ENCODE measurements at places on chromosomes 12 and 14.
A peak's percentile ranks its signal among the peaks of the same experiment; 100 is the strongest.

- no peak for DNase-seq
Observed at GRCh38 chr12:65259501-65259900, 19.0 kb upstream of the MSRB3 start.

GRCh38 chr12:11863478-11863906, 207.2 kb upstream of the BCL2L14 start:
- DNase-seq, result no peak

GRCh38 chr12:4324366-4324765, 3.4 kb downstream of the TIGAR start:
- no peak for DNase-seq

GRCh38 chr12:18580706-18581105, 157.1 kb downstream of the PLCZ1 start:
- DNase-seq, result no peak

DNA sequence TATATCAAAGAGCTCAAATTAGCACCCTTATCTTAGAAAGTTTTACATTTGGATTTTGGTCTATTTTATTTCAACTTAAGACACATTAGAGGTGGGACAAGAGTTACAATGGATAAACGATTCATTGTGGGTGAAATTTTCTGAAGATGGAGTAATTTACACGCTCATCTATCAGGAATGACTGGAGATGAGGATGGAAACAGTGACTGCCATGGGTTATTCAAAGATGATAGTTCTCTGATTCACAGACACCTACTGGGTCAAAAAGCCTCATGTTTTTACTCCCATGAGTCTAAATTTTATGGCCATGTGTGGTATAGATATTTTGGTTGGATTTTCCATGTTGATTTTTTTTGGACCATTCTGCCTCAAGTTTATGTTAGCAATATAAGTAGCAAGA, 22.1 kb downstream of the SAMD4A start:
- DNase-seq, result no peak

DNA sequence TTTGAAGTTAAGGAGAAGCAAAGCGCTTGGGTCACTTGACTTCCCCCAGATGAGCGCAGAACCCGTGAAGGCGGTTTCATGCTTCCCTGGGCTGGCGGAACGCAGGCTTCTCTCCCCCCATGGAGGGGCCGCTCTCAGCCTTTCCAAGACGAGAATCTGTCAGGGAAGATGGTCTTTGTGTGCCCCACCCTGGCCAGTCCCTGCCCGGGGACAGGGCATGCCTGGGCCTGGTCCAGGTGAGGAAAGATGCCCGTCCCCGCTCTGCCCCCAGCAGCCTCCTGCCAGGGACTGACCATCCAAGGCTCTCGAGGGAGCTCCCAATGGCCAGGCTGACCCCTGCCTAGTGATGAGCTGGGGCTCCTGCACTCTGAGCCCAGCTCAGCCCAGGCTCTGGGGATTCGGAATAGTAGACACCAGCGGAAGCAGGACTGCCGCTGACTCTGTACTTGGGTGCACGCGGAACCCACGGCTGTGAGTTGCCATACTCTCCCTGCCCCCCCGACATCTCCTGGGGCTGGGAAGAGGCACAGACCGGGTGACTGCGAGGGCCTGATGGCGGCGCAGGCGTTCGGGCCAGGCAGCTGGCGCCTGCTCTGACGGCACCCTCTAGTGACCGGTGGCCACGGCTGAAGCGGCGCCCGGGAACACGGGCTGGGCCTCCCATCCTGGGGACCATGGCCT, 142.2 kb upstream of the FKBP4 start:
- DNase-seq, result no peak

GRCh38 chr14:59566296-59566695, 10.3 kb downstream of the CCDC175 start:
- no peak for DNase-seq

GRCh38 chr14:73861073-73861472, 9.4 kb downstream of the PTGR2 start:
- no peak for DNase-seq

- DNase-seq, result no peak
Observed at GRCh38 chr12:62290846-62291245, 30.6 kb downstream of the USP15 start.

GRCh38 chr12:119089380-119090013, 89.2 kb upstream of the HSPB8 start:
- DNase-seq, result no peak

- DNase-seq, result no peak
Observed at GRCh38 chr12:41802803-41803202, 341.9 kb downstream of the GXYLT1 start.

GRCh38 chr14:95831468-95831867, 45.2 kb upstream of the TUNAR start:
- no peak for DNase-seq

- no peak for DNase-seq
Observed at GRCh38 chr12:9634177-9634803, 26.6 kb upstream of the KLRB1 start.

- DNase-seq, result peak; percentile 36
Observed at GRCh38 chr12:3752096-3752709, 706 bp downstream of the CRACR2A start.

DNA sequence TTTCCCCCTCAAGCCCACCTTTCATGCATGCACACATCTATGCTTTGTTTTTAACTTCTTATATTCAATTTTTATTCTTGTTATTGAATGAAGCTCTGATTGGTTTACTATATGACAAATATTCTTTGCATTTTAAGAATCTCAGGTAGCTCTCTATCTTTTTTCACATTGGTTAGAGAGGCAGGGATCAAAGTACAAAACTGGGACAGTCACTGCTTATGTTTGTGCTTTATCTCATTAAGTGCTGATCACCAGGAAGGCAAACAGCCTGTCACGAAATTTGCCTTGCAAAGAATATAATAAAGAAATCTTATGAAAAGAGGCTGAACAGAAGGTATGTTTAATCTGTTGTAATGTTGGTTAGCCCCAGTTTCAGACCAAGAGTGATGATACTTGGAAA, 29.7 kb upstream of the INSM2 start:
- no peak for DNase-seq

GRCh38 chr14:87935886-87936285, 57.1 kb downstream of the GALC start:
- DNase-seq, result no peak

DNA sequence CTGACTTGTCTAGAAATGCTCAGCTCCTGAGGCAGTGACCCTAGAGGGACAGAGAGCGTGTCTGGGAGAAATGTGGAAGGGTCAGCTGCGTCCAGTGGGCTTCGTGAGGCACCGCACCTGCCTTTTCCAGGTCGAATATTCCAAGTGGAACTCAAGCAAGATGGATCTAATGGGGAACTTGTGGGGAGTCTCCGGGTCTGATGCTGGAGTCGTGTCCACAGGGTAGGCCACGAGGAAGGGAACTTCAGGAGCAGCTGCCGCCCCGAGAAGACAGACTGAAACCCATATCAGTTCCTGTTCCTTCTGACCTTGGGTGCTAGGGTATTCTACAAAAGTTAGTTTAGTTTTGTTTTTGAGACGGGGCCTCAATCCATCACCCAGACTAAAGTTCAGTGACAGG, 67.5 kb downstream of the TNFAIP2 start:
- no peak for DNase-seq

DNA sequence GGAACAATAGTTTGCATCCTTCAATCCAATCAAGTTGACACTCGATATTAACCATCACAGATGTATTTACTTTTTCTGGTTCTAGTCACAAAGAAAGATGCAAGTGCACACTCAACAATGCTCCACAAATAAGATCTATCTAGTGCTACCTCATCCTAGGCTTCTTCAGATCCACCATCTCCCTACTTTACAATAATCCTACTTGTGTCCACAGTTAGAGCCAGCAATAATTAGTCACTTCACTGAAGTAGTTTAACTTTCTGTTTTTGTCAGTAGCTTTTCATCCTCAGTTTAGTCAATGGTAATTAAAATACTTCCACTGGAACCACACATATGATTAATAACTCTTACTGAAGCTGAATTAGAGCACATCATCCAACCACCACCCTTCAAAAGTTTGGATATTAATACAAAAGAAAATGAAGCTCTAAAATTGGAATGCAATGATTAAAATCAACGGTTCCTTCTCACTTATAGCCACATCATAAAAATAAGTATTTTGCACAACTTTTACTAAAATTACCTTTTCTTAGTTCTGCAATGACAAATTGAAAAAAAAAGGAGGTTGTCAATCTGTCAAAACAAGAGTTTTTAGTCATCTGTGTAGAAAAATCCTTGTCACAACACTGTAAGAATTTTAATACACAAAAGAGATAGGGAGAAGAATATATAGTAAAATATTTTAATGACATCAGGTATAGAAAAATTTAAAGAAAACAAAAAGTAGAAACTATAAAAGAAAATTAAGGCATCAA, 28.2 kb upstream of the SNRPF start:
- no peak for DNase-seq

DNA sequence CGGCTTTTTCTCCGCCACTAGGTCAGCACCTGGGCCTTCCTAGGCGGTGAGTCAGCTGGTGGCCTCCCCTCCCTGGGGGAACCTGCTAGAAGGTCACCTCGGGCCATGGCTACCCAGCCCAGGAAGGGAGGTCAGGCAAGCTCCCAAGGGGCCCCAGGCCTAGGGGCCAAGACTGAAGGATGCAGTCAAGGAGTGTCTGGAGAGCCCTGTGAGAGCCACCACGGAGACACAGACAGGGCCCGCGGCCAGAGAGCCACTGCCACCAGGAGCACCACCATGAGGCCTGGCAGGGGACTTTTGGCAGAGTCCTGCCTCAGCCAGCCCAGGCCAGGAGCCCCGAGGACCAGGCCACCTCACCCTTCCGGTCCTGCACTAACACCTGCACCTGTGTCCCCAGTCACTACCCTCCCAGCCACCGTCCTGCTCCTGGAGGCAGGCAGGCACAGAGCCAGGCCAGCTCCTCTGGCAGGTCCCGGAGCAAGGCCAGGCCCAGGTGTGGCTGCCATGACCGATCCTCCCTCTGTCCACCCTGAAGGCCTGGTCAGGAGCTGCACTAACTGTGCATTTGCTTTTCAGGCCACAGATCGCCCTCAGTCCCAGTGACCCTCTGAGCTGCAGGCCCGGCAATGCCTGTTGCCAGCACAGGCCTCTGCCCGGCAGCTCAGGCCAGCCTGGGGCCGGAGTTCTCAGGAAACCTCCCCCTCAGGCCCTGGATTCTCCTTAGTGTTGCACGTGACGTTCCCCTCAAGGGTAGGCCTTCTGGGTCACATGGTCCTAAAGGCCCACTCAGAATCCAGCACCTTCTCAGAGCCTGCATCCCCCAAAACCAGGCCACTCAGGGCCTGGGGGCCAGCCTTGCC, 6.9 kb downstream of the PHETA1 start:
- peak; percentile 19 for DNase-seq

GRCh38 chr12:111942557-111942956, 70.4 kb downstream of the TMEM116 start:
- peak; percentile 5 for DNase-seq

DNA sequence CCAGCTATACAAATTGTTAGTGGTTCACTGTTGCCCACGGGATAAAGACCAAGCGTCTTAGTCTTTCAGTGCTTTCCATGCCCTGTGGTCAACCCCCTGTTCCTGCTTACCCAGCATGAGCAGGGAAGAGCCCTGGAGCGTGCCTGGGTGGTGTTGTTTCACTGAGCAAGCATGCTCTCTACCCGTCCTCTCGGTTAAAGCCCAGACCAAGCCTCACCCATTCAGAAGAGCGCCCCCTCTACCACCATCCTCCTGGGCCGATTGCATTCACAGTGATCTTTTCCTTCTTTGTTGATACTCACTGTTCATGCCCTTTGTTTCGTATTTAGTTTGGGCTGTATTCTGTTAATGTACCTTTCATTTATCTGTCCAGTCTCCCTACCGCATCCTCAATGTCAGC, 25.1 kb downstream of the DYRK4 start:
- no peak for DNase-seq

DNA sequence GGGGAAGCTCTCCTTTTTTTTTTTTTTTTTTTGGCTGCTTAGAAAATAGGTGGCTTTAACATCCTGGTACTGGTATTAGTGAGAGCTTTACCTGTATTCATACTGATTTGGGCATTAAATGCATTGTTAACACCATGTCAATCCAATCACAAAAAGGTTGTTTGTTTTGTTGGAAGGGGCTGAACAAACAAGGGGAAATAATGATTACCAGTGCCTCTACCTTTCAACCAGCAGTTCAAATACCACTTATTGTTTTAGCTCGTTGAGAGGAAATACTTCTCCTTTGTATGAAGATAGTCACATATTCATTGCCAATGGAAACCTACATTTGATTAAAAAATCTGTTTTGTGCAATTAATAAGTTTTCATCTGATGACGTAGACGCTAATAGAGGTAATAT, 72.9 kb downstream of the MIPOL1 start:
- no peak for DNase-seq

DNA sequence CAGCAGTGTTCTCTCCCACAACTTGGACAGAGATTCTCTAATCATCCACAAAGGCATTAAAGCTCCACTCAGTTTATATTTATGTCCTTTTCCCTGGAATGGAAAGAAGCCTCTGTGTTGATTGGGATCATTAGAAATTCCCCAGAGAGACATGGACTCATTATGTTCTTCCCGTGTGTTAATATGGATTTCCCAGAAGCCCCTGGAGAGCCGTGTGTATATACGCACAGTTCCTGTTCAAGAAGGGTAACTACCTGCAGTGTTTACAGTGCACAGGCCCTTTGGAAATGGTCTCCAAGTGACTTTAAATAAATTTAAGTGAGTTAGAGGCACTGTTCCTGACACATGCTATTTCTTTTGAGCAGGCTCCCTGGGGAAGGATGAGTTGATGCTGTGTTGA, 428.0 kb upstream of the TMTC1 start:
- DNase-seq, result no peak

GRCh38 chr12:38921025-38921677, 15.8 kb upstream of the CPNE8 start:
- no peak for DNase-seq

DNA sequence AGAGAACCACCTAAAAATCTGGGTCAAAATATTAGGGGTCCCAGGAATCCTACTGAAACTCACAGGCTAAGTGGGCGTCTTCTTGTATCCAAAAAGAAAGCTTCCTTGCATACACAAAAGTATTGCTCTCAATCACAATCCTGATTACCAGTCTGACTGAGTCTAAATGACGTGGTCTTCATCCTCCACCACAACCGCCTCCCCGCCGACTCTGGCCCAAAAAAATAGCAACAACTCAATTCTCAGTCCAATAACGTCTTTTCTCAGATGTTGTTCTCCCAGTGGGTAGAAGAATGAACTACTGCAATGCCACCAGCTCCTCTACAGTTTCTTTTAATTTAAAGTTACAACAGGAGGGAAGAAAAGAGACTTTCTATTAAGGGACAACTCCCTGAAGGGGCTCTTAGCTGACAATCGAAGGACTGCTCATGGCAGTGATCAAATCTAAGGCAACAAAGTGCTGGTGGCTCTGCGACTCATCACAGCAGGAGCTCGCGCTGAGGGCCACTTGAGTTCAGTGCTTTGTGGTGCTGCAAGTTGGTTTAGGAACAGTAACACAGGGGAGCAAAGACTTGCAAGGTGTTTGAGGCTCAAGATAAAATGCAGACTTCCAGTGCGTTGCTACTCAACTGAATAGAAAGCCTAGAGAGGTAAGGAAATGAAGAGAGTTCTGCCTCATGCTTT, 394.1 kb downstream of the BCAT1 start:
- DNase-seq, result no peak

Measured in right kidney (tissue), 9 donors.